Activated CD4-positive, alpha-beta T cell treated with anti-CD3 and anti-CD28 coated beads for 36 hours (primary cell): ENCODE measurements at places on chromosomes 2 and 18. TPM values are rescaled to one million over a fixed set of nuclear protein-coding genes. Genes with fewer than 3 reads are reported as not detected.

DNA sequence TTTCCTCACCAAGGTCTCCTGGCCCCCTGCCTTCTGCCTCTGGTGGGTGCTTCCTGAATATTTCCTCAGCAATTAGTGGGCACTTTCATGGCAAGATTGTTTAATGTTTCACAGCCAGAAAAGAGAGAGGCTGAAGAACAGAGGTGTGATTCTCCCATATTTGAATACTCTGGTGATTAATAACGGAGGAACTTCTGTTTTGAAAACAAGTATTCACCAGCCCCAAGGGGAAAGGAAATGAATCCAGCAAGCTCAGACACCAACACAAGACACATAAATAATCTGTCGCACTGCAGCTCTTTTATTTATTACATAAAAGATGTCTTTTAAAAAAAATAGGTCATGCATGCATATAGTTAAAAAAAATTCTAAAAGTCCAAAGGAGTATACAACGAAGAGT lies 57.7 kb downstream of the MRPL35 start:
- DNase-seq = no peak
- H3K27ac ChIP-seq = no peak overlapping the region
- no peaks in the 10 kb centered on the region for H3K27me3 ChIP-seq
- no peak overlapping the region for H3K4me3 ChIP-seq
- no peaks in the 10 kb centered on the region for H3K4me1 ChIP-seq

DNA sequence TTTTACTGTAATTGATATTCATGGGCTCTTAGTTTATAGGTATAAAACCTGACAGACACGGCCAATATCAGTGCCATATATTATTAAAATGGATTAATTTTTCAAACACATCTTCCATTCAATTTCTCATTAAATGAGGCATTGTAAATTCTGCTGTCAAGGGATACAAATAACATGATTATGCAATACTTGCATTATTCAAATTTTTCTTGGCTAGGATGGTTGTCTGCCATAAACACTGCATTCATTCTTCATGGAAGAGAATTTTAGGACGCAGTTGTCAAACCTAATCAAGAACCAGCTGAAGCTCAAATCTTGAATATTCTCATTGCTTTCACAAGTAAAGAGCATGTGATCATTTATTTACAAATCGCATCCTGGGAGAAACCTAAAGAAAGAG lies 255.6 kb downstream of the RDH14 start:
- H3K4me3 ChIP-seq = no peak overlapping the region
- no peaks in the 10 kb centered on the region for H3K36me3 ChIP-seq
- H3K4me1 ChIP-seq = no peaks in the 10 kb centered on the region
- no peak for DNase-seq
- H3K27ac ChIP-seq = no peak overlapping the region

- H3K4me1 ChIP-seq = peaks cover 86% of the 10 kb centered on the region
- no peak overlapping the region for H3K27ac ChIP-seq
- no peak overlapping the region for H3K4me3 ChIP-seq
- no peak for DNase-seq
- H3K36me3 ChIP-seq = peaks cover 18% of the 10 kb centered on the region
Measured at GRCh38 chr18:24027156-24027827, 12.7 kb downstream of the TTC39C start.

DNA sequence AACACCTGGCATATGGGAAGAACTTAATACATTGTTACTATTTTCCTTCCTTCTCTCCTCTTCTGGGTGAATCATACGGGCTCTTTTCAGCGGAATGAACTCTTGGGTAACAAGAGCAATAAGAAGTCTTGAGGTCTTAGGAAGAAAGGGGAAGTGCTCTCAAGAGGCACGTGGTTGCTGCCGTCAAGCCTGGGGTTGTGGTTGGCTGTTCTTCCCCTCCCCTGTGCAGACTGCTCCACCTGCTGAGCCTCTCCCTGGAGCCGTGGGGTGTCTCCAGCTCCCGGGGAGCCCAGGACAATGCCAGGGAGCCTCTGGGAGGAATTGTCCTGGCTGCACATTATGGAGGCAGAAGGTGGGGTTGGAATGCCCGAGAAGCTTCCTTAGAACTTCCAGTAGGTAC lies 19.4 kb downstream of the TOGARAM2 start:
- H3K36me3 ChIP-seq = no peaks in the 10 kb centered on the region
- H3K27me3 ChIP-seq = no peaks in the 10 kb centered on the region
- peaks cover 26% of the 10 kb centered on the region for H3K4me1 ChIP-seq
- peak; percentile 58 for DNase-seq
- peak overlapping the region; percentile 14 for H3K27ac ChIP-seq
- H3K4me3 ChIP-seq = no peak overlapping the region

DNA sequence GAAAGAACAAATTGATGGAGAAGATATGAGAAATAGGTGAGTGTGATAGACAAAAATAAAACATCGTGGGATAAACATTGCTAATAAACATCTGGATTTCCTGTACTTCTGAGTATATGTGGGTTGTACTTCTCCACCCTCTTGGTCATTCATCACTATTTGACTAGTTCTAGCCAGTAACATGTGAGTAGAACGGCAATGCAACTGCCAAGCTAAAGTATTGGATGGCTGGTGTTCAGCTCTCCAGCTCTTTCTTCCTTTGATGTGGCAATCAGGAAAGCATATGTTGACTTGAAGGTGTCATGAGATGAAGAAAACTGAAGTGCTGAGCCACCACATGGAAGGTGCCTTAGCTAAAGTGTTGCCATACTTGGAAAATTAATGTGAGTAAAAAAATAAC lies 144.9 kb downstream of the SCG2 start:
- H3K27ac ChIP-seq = no peak overlapping the region
- no peak overlapping the region for H3K4me3 ChIP-seq
- H3K36me3 ChIP-seq = no peaks in the 10 kb centered on the region
- DNase-seq = no peak
- H3K4me1 ChIP-seq = no peaks in the 10 kb centered on the region

DNA sequence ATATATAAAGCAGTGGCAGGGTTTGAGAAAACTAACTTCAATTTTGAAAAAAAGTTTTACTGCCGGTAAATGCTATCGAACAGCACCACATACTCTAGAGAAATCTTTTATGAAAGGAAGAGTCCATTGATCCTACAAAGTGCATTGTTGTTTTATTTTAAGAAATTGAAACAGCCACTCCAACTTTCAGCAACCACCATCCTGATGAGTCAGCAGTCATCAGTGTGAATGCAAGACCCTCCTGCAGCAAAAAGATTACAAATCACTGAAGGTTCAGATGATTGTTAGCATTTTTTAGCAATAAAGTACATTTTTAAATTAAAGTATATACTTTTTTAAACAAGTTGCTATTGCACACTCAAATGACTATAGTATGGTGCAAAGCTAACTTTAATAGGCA lies 1017.7 kb upstream of the CRIM1 start:
- no peak overlapping the region for H3K27ac ChIP-seq
- H3K4me3 ChIP-seq = no peak overlapping the region
- H3K27me3 ChIP-seq = no peaks in the 10 kb centered on the region

GRCh38 chr18:68778280-68778886 lies 19.5 kb upstream of the CCDC102B start:
- H3K36me3 ChIP-seq = no peaks in the 10 kb centered on the region
- H3K4me1 ChIP-seq = no peaks in the 10 kb centered on the region
- H3K4me3 ChIP-seq = no peak overlapping the region

- H3K27ac ChIP-seq = no peak overlapping the region
- H3K4me1 ChIP-seq = no peaks in the 10 kb centered on the region
- no peaks in the 10 kb centered on the region for H3K27me3 ChIP-seq
Measured at GRCh38 chr18:60649107-60649506, 276.5 kb upstream of the MC4R start.

- H3K4me1 ChIP-seq = no peaks in the 10 kb centered on the region
- DNase-seq = no peak
- no peaks in the 10 kb centered on the region for H3K27me3 ChIP-seq
- H3K36me3 ChIP-seq = no peaks in the 10 kb centered on the region
- no peak overlapping the region for H3K4me3 ChIP-seq
Measured at GRCh38 chr2:3488855-3489763, 30.2 kb downstream of the ADI1 start.

- no peaks in the 10 kb centered on the region for H3K27me3 ChIP-seq
- no peak for DNase-seq
- H3K4me3 ChIP-seq = no peak overlapping the region
Measured at GRCh38 chr18:60554967-60555366, 182.4 kb upstream of the MC4R start.

- H3K27me3 ChIP-seq = peaks cover 46% of the 10 kb centered on the region
- H3K4me3 ChIP-seq = peak overlapping the region; percentile 65
- no peaks in the 10 kb centered on the region for H3K36me3 ChIP-seq
Measured at GRCh38 chr2:144516411-144516980, 3.4 kb downstream of the ZEB2 start.

ARHGEF33 gene
- 0.09 TPM for total RNA-seq

UBXN2A gene
- 10.5 TPM for total RNA-seq

SALL3 gene
- total RNA-seq = not detected
